ENCODE measurements at places on chromosomes 2 and 18.

DNA sequence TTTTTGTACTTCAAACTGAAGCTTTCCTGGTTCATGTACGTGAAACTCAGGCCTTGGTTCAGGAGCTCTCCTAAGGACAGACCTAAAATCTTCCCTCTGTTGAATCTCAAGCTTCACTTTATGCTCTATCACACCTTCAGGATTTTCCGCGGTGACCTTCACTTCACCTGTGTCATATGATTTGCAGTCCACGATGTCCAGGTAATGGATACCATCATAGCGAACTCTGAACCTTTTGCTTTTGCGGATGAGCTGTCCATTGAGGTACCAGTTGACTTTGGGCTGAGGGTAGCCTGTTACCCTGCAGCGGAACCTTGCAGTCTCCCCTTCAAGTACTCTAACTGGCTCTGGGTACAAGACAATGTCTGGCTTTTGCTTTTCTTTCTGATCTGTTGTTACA, 31.2 kb downstream of the TTN start:
- DNase-seq: no peak

- DNase-seq: no peak
Measured at GRCh38 chr2:30422444-30423040, 24.5 kb upstream of the LCLAT1 start.

DNA sequence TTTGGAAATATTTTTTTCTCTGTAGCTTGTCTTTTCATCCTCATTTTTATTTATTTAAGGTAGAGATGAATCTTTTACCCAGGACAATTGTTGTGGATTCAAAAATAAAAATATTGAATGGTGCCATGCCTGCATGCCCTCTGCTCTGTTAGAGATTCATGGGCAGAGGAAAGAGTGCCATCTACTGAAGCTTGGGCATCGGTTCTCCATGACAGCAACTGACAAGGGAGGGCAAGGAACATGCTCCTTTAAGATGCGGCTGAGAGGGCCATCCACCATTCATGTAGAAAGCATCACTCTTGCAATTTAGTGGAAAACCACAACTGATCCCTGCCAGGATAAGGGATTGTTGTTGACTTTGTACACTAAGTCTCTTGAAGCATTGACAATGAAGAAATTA, 79.9 kb downstream of the PARD3B start:
- no peak for DNase-seq

GRCh38 chr2:109721626-109722025, 72.5 kb upstream of the RGPD5 start:
- DNase-seq: no peak

DNA sequence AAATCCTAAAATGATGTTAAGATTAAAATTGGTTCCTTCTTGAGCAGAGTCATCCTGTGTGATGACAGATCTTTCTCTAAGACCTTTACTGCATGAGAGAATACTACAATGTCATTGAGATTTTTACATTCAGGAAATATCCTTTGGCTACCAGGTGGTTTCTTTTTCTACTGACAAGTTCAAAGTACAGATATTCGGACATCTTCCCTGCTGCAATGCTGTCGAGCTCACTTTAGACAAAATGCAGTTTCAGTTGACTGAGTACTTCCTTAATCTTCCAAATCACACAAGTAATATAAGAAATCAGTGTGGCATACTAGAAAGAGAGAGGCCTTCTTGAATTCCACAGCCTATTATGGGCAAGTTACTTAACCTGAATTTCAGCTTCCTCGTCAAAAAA, 207.9 kb upstream of the ACVR2A start:
- no peak for DNase-seq

DNA sequence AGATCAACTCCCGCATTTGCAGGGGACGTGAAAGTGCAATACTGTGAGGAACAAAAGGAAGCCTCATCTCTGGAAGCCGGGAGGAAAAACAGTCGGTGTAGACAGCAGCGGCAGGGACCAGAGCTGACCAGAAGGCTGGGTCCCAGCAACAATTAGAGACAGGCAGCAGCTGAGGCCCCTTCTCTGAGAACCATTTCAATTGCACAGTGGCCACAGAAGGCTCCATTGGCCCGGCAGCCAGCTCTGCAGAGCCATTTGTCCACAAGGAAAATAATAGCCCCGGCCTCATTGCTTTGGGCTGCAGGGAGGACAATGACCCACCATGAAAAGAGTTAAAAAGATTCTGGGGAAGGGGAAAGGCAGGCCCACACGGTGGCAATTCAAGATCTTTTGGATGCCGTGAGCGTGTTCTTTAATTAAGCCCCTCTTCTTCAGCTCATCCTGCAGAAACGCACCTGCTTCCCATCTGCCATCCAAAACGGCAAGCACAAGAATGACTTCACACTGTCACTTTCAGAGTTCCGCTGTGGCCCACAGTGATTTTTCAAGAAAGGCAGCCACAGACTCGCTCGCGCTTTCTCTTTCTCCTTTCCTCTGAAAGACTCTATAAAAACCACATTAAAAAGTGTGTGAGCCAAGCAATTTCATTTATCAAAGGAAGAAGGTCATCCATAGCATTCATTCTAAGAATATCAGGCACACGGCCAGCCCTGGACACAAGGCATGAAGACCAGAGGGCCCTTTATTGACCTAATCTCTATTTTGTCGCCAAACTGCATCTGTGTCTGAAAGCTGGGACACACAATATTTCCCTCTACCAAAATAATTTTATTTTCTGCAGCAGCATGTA, 293.6 kb downstream of the SOX11 start:
- no peak for DNase-seq

- no peak for DNase-seq
Measured at GRCh38 chr2:39380525-39381150, 56.4 kb downstream of the MAP4K3 start.

- DNase-seq: no peak
Measured at GRCh38 chr2:48120759-48121242, 214.5 kb upstream of the FBXO11 start.

DNA sequence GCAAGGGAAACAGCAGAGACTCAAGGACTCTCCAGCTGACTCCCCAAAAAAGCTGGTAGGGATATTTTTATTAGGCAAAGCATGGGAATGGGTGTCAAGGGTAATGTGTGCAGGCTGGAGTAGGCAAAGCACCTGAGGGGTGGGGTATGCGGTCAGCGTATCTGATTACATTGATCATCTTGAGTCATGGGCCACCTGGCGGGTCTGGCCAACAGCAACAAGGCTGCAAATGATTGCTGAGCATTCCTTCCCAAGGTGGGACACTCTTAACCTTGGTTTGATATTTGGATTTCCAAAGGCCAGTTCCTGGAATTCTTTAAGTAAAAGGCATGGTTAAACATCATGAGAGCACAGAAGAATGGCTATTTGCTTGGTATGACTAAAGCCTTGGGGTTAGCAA, 32.6 kb upstream of the CCBE1 start:
- no peak for DNase-seq

- DNase-seq: peak; percentile 4
Measured at GRCh38 chr2:198054299-198054698, 249.9 kb downstream of the PLCL1 start.

DNA sequence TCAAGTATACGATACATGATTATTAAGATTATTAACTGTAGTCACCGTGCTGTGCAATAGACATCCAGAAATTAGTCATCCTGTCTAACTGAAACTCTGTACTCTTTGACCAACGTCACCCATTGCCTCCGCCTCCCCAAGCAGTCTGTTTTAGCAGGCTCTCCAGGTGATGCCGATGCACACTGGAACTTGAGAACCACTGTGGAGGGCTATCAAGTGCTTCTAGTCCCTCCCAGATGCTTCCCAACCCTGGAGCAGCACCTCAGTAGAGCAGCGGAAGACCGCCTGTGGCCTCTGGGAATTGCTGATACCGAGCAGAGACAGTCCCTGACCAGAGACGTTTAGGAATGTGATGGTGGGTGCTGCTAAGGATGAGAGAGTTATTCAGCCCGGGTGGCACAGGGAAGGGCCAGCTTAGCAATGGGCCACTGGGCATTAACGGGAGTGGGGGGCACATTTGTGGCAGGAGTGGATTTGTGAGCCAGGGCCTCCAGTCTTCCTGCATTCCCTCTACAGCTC, 50.7 kb downstream of the LIPG start:
- no peak for DNase-seq

Data from AG04449 (cell line).